M059J (cell line): ENCODE measurements at places on chromosomes 4 and X. TPM values are rescaled to one million over a fixed set of nuclear protein-coding genes. Genes with fewer than 3 reads are reported as not detected.

DNA sequence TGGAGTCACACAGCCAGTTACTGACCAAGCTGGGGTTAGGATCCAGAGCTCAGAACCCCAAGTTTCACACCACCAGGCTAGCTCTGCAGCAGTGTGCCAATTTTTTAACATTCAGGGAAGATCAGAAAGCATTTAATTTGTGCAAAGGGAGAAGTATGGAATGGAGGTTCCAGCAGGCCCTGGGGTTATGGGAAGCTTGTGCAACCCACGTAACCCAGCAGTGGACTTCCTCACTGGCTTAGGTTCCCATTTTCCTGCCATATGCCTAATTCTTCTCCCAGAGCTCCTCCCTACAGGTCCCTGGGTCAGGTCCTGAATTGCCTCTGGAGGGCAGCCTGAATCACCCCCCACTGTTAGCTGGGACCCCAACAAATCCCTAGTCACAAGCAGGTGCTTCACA is 14.0 kb downstream of the APLN start:
- DNase-seq: no peak

DNA sequence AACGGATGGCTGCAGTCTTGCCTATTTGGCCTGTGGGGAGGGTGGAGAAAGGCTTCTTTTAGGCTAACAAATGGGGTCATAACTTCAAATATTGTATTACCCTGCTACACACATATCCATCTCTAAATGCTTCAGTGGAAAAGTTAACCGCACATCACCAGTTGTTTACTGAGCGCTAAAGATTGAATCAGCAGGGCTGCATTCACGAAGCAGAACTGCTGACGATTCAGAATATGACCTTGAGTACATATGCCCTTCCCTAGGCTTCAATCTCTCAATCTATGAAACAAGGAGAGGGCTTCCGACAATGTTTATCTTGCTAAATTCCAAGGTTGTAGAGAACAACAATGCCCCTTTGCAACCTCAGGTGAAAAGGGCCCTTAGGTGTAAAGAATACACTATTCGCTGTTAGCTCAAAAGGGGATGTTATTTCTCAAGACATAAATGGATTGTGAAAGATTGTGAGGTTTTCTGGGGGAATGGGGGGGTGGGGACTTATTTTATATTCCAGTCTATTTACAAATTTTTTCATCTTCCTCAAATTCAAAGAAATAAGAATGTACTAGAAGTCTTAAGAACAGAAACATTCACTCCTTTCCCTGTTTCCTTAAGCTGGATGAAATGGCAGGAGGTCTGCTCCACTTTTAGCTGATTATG is 2.6 kb upstream of the ATP6AP2 start:
- DNase-seq: no peak

DNA sequence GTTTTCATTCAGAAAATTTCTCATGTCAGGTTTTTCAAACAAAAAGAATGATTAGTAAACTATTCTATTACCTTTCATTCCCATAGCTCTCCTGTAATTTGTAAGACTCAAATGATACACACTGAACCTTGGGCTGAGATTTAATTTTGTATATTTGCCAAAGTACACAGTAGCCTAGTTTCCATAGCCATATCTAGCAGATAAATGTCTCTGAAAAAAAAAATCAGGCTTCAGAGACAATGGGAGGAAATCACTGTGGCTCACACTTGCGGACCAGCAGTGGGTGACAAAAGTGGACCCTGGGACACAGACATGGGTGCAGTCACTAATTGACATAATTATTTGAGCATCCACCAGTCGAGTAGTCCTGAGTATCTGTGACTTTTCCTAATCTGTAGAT is 46.6 kb downstream of the MAOA start:
- DNase-seq: no peak

The DMD gene
- total RNA-seq: 1.1 and 4.9 TPM in 2 replicates
